ENCODE measurements at places on chromosomes 6 and 20.
A peak's percentile ranks its signal among the peaks of the same experiment; 100 is the strongest.

GRCh38 chr20:11315525-11315924 lies 602.2 kb upstream of the BTBD3 start:
- DNase-seq, result no peak

DNA sequence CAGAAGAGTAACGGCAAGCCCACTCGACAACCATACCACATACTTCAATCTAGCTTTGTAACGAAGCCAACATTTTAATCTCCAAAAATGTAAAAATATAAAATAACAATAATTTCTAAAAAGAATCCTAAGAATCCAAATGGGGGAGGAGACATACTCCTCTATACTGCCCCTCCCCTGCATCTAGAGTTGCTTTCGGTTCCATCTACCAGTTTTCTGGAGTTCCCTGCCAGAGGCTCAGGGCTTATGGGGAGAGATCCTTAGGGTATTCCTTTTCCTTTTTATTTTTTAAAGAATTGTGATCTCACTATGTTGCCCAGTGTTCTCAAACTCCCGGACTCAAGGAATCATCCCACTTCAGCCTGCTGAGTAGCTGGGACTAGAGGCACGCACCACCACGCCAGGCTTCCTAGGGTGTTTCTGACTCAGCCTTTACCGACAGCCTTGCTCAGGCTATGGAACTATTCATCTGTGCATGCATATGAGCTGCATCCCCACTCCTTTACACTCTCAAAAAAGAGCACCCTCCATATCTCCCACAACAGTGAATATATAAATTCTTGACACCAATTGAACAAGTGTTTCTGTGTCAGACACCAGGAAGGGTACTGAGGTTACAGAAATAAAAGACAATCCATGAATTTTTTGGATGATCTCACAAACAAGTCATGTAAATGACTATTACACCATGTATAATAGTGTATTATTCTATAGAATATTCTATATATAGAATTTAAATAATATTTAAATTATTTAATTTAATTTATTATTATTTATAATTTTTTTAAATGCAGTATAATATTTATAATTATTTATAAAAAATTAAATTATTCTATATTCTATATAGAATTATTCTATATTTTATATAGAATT lies 40.7 kb upstream of the UBR2 start:
- DNase-seq, result no peak

DNA sequence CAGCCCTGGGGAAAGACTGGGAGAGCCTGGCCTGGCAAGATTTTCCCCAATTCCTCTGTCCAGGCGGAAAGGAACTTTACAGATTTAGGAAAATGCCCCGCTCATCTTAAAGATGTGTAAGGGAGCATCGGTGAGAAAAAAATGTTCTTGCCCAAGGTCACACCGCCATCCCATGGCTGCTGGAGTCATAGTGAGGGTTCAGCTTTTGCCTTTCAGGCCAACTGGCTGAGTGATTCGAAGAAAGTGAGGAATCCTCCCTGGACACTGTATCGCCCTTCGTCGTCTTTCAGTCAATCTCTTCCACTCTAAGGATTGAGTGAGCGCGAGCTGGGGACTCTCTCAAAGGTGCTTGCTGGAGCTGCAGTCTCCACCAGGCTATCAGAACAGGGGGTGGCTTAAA lies 1.4 kb downstream of the WFDC2 start:
- no peak for DNase-seq

DNA sequence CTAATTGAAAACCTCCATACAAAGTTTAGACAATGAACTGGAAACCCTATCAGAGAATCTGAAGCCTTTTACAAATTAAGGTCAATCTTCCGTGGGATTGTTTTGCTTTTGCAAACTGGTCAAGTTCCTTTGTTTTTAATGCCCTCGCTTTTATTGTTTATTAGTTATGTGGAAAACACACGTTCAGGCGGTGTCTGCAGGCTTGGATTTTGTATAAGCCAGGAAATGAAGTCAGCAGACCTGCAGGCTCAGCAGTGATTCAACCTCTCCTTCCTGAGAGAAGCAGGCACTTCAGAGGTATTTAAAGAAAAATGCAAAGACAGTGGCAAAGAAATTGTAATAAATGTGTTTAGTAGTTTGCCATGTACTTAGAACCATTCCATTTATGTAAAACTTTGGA lies 103.4 kb upstream of the PDE10A start:
- peak; percentile 32 for DNase-seq

- no peak for DNase-seq
Observed at GRCh38 chr6:144155529-144155928, 5.2 kb downstream of the STX11 start.

- DNase-seq, result no peak
Observed at GRCh38 chr6:107578642-107579341, 88.9 kb downstream of the SOBP start.
